ENCODE measurements at places on chromosomes 12 and 14.
A peak's percentile ranks its signal among the peaks of the same experiment; 100 is the strongest.

DNA sequence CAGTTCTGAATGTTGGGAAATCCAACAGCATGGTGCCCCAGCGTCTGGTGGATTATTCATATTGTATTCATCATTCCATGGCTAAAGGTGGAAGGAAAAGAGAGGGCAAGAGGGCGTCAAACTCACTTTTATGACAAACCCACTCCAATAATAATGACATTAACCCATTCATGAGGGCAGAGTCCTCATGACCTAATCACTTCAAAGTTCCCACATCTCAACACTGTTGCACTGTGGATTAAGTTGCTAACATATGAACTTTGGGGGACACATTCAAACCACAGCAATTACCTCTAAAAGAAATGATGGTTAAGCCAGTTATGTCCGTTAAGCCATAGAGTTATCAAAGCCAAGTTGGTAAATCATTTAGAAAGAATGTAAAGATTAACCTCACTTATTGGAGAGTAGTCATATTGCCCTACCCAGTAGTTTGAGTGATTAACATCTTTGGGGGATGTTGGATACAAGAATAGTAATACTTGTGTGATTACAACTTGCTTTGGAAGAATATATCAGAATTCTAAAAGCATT lies 212.4 kb upstream of the FLRT2 start:
- peak; percentile 9 for DNase-seq

DNA sequence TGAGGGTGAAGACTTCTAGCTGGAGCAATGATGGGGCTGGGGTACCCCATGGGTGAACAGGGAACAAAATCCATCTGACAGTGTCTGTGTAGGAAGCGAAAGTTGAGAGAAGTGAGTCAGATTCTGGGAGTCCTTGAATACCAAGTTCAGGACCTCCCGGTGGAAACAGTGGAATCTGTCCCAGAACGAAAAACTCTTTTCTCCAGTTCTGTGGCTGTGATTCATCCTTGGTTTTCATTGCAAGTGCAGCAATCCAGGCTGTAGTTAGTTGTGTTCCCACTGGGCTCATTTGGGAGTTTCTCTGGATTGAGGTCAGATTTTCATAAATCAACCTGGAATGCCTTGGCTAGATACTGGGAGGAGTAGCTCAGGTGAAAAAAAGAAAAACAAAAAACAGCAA lies 120.7 kb downstream of the C12orf75 start:
- DNase-seq = peak; percentile 91

DNA sequence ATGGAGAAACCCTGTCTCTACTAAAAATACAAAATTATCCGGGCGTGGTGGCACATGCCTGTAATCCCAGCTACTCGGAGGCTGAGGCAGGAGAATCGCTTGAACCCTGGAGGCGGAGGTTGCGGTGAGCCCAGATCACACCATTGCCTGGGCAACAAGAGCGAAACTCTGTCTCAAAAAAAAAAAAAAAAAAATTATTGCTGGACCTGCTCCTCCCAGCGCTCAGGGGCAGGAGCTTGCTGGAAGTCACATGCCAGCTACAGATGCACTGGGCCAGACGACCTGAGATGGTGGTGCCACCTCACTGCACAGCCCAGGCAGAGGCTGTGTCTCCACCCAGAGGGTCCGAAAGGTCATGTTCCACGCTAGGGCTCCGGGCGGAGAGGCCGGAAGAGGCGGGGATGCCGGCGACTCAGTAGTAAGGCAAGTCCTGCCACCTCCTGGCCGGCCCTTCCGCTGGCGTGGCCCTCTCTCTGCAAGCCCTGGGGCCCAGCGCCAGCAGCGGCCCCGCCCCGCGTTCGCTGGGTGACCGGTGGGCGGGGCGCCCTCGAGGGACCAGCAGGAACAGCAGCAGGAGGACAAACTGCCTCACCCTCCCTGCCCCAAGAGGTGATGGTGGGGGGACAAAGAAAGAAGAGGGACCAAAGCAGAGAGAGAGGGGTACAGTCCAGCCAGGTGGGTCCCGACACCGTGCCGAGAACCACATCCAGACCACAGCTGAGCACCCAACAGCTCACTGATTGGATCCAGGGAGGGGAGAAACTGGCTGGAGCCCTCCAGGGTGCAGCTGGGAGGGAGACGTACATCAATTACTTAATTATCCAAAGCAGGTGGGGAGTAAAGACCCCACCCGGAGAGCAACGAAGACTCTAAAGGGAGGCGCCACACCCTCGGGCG lies 3.6 kb upstream of the RHOF start:
- DNase-seq = peak; percentile 64

- DNase-seq = no peak
These were observed 82.1 kb downstream of the NTF3 start for GRCh38 chr12:5514016-5514415.

GRCh38 chr12:56086096-56086495 lies 6.1 kb downstream of the ERBB3 start:
- DNase-seq = no peak

DNA sequence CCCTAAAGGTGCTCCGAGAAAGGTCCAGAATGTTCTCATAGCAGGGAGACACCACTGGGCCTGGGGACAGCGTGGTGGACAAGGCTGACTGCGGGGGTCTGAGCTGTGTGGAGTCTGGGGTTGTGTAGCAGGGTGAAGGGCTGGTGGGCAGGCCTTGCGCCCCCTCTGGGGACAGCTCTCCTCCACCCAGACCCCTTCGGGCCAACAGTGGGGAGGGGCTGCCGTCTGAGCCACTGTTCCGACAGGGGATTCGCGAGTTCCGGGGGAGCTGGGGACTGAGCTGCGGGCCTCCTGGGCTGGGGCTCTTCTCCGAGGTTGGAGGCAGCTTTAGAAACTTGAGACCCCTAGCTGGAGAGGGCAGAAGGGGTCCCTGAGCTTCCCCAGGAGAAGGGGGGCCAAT lies 32.1 kb downstream of the NCKAP5L start:
- DNase-seq = no peak

GRCh38 chr14:102930753-102931579 lies 8.5 kb downstream of the AMN start:
- DNase-seq = peak; percentile 34

All from fibroblast of skin of back (primary cell).